ENCODE measurements at places on chromosomes 4 and X. TPM values are rescaled to one million over a fixed set of nuclear protein-coding genes. Genes with fewer than 3 reads are reported as not detected.

DNA sequence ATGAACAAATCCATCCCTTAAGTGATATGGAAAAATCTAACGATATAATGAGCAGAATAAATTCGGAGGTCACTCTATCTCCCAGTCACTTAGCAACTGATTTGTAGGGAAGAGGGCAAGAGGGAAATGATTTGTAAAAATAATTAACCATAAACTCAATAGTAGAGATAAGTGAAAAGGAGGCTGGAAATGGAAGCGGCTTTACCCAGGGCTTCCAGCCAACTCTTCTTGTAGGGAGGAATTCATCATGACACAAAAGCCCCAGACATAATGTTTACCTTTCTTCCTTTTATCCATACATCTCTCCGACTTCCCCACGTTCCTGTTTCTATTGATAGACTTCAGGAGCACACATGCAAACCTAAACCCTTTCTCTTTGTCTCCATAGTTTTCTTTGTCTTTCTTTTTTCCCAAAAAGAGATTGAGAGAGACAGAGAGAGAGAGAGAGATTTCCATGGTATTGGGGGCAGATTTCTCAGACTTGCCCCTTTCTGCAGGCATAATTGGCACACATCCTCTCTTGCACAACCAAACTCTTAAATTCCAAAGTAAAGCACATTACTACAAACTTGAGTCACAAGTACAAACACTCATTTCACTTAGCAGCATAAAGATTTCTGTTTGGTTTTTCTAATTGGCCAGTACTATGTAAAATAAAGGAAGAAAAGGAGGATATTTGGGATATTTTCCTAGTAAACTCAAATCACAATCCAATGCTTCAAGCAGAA, 140.9 kb downstream of the MAPK10 start:
- no peaks in the 10 kb centered on the region for H3K36me3 ChIP-seq
- H3K27ac ChIP-seq, result no peak overlapping the region
- DNase-seq, result no peak

DNA sequence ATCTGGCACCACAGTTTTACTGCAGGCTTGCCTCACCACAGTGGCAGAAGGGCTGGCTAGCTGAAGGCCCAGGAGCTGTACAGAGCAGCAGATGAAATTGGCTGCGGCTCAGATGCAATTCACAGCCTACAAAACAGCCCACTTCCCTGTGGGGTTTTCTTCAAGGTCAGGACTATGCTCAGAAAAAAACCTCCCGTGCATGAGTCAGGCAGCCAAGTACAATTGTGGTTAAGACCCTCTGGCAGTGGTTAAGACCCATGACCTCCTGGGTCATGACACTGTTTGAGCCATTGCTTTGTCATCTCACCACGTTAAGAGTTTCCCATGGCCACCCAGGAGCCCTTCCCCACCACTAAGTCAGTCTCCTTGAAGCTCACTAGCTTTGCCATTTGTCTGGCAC, 276.3 kb downstream of the HNRNPD start:
- no peak overlapping the region for H3K27ac ChIP-seq
- no peaks in the 10 kb centered on the region for H3K36me3 ChIP-seq
- no peak for DNase-seq
- H3K4me3 ChIP-seq, result no peak overlapping the region
- H3K4me1 ChIP-seq, result no peaks in the 10 kb centered on the region

GRCh38 chrX:47573341-47574075, 8.7 kb upstream of the TIMP1 start:
- H3K36me3 ChIP-seq, result peaks cover 24% of the 10 kb centered on the region
- no peak overlapping the region for H3K4me3 ChIP-seq
- peaks cover 7% of the 10 kb centered on the region for H3K27me3 ChIP-seq
- no peak for DNase-seq
- no peaks in the 10 kb centered on the region for H3K4me1 ChIP-seq
- no peak overlapping the region for H3K27ac ChIP-seq

- DNase-seq, result no peak
- H3K27ac ChIP-seq, result no peak overlapping the region
- H3K36me3 ChIP-seq, result no peaks in the 10 kb centered on the region
- H3K4me1 ChIP-seq, result peaks cover 23% of the 10 kb centered on the region
Observed at GRCh38 chrX:120000490-120001246, 57.1 kb upstream of the NKAP start.

The RBBP7 gene
- total RNA-seq, result 110 TPM

All from B cell (primary cell).